NCI-H748 treated with DMSO at 0.1 percent for 48 hours (cell line): ENCODE measurements at places on chromosomes 1 and 21.

- no peak for DNase-seq
These were observed 101.7 kb downstream of the HUNK start for GRCh38 chr21:31974454-31974985.

GRCh38 chr21:35400233-35400939, 351.3 kb upstream of the RUNX1 start:
- peak; percentile 67 for DNase-seq

- no peak for DNase-seq
These were observed 49.6 kb downstream of the RUNX1 start for GRCh38 chr21:34999397-34999941.

DNA sequence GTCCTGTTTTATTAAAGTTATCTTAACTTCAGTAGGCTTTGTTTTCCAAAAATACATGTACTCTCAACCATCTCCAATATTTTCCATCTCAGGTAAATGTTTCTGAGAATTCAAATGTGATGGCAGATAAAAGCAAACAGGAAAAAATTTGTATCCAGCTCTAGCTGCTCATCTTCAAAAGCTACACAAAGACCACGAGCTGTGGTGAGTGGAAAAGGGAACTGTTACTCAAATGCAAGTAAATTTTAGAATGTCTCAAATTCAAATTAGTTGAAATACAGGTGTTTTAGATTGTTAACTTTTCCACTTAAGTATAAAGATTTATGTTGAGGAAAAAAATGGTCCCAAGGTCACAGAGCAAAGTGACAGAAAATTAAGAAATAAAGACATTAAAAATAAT, 216.0 kb downstream of the SLC45A1 start:
- DNase-seq, result no peak

DNA sequence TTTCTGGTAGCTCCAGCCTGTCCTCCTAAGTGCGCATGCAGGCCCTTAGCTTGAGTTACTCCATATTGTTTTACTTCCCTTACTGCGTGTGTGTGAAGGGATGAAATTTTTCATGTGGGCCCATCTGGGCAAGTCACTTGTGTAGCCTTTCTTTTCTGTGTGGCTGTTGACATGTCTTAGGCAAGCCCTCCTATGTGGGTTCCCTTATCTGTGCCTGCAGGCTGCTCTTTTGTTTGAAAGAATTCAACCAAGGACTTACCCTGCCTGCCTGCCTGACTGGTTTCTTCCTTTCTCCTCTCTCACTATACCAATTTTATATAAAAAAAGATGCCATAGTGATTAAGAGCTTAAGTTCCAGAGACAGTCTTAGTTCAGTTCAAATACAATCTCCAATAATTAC, 249.3 kb downstream of the ATG4C start:
- DNase-seq, result no peak

DNA sequence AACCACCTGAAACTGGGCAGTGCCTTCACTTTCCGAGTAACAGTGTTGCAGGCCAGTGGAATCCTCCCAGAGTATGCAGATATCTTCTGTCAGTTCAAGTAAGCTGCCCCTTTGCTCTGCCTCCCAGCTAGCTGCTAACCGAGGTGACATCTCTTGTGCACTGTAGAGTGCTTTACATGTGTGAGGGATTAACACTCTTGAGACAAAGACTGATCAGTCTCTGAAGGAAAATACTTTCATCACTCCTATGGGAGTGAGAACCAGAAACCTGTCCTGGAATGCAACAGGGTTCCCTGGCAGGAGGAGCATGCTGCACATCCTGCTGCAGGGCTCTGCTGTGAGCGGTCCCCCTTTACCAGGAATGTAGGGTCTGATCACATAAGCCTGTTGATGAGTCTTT, 61.4 kb upstream of the PGD start:
- no peak for DNase-seq

DNA sequence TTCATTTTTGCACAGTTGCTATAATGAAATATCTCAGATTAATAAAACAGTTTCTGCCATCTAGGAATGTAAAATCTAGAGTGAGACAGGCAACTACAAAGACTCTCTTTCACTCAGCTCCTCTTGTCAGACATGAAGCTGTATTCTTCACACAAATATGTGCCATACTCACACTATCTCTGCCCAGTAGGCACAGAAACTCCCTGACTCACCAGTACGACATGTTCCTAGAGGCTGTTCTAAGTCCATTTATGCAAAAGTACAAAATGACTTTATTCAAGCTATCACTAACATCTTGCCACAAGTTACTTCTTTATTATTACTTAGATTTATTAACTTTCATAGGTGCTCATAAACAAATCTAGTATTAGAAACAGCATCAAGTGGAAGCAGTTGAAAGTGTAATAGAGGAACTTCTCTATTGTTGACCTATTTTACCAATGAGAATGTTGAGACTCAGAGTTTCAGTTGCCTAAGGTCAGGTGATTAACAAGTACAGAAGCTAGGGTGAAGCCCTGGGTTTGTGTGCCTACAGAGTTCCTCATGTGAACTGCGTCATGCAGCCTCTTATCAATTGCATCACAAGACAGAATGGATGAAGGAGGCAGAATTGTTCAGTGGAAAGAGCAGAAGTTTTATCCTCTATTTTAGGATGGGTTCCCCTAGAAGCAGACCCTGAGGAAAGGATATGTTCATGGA, 98.9 kb downstream of the RGS2 start:
- no peak for DNase-seq

DNA sequence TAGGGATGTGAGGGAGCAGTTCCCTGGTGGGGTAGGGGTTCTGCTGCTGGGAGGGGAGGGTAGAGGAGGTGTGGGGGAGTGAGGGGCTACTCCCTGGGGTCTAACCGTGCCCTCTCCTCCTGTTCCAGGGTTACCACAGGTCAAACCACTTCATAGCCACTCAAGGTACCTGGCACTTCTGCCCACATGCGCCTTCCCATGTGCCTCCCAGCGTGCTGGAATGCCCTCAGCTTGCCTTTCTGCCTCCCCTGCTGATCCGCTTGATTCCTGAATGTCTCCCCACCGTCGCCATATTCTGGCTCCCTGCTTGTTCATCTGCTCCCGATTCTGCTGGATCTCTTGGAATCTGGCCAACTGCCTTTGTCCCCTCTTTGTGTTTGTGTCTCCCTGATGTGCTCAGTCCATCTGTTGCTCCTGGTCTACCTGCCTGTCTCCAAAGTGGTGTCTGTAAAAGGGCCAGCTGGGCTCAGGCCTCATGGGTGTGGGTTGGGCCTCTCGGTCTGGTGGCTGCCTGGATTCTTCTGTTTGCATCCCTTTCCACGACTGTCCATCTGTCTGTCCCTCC, 74.4 kb downstream of the PTPRU start:
- peak; percentile 8 for DNase-seq

GRCh38 chr1:118555638-118556037, 370.6 kb upstream of the SPAG17 start:
- no peak for DNase-seq

DNA sequence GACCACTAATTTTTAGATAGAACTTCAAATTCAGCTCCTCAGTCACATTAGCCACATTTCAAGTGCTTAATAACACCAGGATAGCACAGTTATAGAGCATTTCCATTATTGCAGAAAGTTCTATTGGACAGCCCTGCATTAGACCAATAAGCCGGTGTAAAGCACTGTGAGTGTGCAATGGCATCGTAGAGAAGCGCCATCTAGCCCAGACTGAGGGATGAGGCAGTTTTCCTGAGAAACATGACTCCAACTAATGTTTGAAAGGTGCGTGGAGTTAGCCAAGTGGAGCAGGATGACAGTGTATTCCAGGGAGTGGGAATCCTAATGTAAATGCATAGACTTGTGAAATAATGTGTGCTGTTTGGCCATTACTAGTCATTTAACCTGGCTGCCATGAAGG, 7.7 kb downstream of the RPE65 start:
- no peak for DNase-seq

GRCh38 chr1:201059401-201059800, 35.9 kb upstream of the KIF21B start:
- no peak for DNase-seq

- DNase-seq, result no peak
These were observed 243.0 kb downstream of the SIPA1L2 start for GRCh38 chr1:232386721-232387510.

DNA sequence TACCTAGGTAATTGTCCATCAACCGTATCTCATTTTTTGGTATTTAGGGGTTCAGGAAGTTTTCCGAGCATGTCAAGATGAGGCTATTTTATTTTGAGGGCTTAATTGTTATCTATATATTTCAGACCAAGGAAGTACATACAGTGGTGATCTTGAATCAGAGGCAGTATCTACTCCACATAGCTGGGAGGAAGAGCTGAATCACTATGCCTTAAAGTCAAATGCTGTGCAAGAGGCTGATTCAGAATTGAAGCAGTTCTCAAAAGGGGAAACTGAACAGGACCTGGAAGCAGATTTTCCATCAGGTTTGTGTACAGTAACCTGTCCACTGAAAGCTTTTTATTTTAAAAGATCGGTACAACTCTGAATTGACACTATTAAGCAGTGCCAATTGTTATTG, 130.2 kb downstream of the ZMYM4 start:
- no peak for DNase-seq

DNA sequence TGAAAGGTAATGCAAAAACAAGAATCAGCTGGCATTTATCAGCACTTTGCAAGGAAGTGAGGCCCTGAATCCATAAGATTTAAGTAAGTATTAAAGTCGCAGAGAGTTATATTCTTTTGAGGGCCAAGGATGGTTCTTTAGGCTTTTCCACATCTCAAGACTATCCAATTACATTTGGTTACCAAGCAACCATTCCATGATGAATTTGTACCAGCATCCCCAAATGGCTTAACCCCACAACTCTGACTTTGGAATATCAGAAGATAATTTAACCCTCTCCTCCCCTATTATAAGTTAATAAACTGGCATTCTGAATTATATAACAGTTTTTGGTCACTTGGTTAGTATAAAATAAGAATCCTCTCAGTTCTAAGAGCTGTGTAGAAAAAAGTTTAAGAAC, 2.8 kb downstream of the PHTF1 start:
- DNase-seq, result no peak

GRCh38 chr1:87524021-87524754, 195.5 kb downstream of the LMO4 start:
- no peak for DNase-seq

GRCh38 chr1:844472-845026, 79.2 kb upstream of the SAMD11 start:
- DNase-seq, result no peak

DNA sequence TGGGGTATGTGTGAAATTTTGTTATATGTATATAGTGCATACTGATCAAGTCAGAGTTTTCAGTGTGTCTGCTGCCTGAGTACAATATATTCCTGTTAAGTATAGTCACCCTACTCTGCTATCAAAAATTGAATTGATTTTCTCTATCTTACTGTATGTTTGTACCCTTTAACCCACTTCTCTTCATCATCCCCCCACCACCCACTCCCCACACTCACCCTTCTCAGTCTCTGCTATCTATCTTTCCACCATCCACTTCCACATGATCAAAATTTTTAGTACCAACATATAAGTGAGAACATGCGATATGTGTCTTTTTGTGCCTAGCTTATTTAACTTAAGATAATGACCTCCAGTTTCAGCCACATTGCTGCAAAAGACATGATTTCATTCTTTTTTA, 4.2 kb downstream of the LY9 start:
- no peak for DNase-seq

- no peak for DNase-seq
These were observed 5.7 kb downstream of the TRIM46 start for GRCh38 chr1:155179112-155180031.

DNA sequence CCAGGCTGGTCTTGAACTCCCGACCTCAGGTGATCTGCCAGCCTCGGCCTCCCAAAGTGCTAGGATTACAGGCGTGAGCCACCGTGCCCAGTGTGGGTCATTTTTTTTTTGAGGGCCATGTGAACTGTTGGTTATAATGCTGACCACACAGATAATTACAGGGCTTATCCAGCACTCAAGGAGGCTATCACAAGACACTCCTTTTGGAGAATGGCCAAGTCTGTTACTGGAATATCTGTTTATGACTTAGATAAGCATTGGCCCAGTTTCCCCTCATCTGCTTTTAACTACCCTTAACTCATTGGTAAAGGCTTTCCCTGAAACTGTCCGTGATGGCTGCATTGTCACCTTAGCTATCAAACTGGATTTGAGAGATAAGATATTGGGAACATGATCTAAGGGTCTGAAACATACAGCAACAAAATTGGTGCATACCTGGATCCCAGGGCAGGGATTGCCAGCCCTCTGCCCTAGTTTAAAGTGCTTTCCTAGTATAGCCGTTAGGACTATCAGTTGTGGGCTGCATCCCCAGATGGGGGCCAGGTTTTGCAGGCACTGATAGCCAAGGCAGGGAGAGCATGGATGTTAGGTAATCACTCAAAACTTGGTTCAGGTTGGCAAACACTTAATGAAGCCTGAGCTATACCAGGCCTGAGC, 15.6 kb downstream of the SZT2 start:
- no peak for DNase-seq

- no peak for DNase-seq
These were observed 72.8 kb downstream of the MORN1 start for GRCh38 chr1:2318314-2319278.

- DNase-seq, result no peak
These were observed 17.8 kb downstream of the WNT9A start for GRCh38 chr1:227929751-227930472.

GRCh38 chr1:154598871-154599635, 8.9 kb downstream of the ADAR start:
- DNase-seq, result no peak

- DNase-seq, result no peak
These were observed 22.9 kb downstream of the TCP10L start for GRCh38 chr21:32562426-32562825.

DNA sequence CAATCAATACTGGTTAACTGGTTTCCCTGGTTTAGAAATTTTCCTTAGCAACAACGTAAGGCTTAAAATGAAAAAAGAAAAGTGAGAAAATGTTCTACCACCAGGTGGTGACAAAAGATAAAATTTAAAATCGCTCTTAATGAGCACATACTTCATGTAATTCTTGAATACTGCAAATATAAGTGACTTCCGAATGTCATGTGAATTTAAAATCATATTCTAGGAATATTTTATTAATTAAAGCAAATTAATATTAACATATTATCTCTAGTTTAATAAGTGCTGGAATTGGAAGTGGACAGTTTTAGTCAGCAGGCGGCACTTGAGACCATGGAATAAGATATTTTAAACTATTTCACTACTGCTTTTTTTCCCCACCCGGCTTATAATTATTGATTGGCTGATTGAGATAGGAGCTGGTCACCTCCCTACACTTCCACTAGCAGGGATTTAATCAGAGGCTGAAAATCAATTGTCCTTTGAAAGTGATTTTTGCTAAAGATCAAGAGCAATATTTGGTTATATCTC, 5.0 kb upstream of the ADAMTS1 start:
- DNase-seq, result peak; percentile 19

DNA sequence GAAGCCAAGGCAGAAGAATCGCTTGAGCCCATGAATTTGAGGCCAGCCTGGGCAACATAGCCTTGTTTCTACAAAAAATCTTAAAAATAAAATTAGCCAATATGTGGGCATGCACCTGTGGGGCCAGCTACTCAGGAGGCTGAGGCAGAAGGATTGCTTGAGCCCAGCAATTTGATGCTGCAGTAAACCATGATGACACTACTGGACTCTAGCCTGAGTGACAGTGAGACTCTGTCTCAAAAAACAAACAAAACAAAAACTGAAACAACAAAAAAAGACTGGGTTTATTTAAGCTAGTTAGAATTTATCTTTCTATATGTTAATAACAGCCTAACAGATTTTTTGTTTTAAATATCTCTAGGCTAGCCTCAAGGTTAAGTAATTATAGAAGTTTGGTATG, 57.4 kb downstream of the SLC35A3 start:
- no peak for DNase-seq
